ENCODE measurements at places on chromosomes 7 and 10.

DNA sequence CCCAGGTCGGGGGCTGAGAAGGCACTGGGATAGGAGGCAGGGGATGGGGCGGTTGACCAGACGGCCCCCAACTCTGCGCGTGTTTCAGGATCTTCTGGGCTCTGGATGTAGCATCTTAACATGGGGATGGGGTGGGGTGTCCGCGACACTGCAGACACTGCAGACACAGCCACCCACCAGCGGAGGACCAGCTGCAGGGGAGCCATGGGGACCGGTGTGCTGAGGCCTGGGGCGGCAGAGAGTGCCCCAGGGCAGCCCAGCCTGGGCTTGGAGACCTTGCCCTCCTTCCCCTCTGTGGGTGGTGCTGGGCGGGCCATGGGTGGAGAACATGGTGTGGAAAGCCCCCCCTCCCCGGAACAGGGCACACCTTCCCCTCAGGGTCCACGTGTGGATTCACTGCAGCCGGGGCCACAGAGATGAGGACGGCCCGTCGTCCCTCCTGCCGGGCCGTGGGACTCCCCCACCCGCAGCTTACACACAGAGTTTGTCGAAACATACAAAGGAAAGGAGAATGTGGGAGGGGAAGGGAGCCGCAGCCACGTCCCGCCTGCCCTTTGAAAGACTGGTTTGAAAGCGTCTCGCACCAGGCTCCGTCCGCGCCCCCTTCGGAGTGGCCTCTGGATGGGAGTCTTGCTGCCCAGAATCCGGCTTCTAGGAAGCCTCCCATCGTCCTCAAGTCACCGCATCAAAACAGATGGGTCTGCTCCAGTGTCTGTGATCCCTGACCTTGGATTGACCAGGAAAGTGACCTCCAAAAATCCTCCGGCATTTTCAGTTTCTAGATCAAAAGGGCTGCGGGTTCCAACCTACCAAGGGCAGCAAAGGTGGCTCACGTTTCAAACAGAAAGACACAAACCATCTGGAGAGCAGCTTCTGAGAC, 91.5 kb upstream of the TCERG1L start:
- DNase-seq, result no peak

GRCh38 chr10:94274142-94274787, 88.5 kb downstream of the NOC3L start:
- DNase-seq, result no peak

- no peak for DNase-seq
These were observed 368.9 kb downstream of the PLXDC2 start for GRCh38 chr10:20185116-20185515.

GRCh38 chr7:43868681-43869005, 674 bp downstream of the MRPS24 start:
- DNase-seq, result no peak
